Fibroblast of skin of abdomen (primary cell): ENCODE measurements at places on chromosomes 4 and X.

DNA sequence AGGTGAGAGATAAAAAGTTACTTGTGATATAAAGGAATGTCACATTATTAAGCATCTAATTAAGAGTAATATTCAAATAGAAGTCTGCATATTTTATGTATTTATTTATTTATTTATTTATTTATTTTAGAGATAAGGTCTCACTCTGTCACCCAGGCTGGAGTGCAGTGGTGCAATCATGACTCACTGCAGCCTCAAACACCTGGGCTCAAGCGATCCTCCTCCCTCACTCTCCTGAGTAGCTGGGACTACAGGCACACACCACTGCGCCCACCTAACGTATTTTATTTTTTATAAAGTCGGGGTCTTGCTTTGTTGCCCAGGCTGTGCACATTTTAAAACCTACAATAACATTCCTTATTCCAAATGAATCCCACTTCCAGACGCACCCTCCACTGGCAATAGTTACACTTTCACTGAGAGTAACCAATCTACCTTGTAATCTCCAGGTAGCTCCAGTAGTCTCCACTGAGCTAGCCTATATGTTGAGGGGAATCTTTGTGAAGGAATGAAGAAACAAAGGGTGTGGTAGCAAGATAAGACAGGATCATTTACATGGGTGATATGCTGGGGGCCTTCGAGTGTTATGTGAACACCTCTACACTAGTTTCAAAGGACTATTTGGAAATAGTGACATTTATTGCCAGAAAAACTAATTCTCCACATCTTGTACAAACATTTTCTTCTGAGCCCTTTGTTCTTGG is 11.9 kb downstream of the SH3D19 start:
- DNase-seq = no peak

GRCh38 chrX:7486505-7486904 is 338.6 kb upstream of the PUDP start:
- DNase-seq = no peak

DNA sequence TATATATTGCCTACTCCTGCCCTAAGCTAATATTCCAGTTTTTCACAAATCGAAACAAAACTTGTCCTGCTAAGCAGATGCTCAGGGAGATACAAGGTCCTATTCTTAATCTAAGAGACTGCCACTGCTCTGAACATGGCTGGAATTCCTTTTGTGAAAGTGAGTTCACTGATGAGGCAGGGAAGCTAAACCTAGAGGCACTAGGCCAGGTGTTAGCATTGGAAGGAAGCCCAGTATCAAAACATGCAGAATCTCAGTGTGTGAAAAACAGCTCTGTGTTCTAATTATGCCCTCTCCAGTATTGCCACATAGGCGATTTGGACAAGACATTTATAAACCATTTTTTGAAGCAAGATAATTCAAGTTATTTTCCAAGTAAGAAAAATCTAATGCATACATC is 47.6 kb downstream of the ABCG2 start:
- no peak for DNase-seq

GRCh38 chrX:79259073-79259689 is 108.0 kb downstream of the ITM2A start:
- peak; percentile 37 for DNase-seq

DNA sequence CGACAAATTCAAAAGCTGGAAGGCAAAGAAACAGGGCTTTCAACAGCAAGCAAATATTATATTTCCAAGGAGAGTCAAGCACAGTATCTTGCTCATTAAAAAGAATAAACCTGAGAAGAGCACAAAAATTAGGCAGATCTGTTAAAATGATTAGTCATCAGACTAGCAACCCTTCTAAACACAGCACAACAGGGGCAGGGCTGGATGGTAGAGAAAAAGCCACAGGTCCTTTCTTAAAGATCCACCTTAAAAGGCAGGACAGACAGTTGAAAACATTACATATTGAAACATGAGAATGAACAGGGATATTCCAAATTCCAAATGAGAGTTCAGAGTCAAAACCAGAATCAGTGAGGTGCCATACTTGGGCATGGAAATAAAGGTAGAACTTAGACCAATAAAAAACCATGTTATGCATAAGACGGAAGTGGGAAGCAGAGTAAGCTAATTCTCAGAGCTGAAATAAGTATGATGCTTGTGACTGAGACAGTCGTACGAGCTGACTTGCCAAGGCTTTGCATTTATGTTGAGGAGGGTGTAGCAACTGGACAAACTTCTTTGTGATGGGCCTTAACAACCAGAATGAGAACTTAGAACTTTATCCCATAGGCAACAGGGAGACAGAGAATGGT is 126.9 kb upstream of the FAM9B start:
- DNase-seq = no peak

DNA sequence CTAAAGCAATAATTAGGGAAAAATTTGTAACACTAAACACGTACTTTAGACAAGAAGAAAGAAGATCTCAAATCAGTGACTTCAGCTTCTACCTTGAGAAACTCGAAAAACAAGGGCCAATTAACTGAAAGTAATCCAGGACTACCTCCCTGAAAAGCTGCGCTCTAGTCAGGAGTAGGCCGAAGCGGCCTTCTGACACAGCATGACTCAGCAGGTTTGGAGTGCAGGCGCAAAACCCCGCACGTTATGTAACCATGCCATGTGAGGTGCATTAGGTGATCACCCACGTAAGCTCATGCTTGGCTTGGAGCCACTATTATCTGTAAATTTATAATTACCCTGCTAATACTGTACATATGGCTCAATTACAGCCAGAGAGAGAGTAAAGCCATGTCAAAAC is 52.8 kb upstream of the CCDC149 start:
- no peak for DNase-seq
